ENCODE measurements at places on chromosomes 11 and 22.

- DNase-seq = no peak
These were observed 4.9 kb upstream of the TAGLN start for GRCh38 chr11:117194267-117194666.

GRCh38 chr22:36145881-36146280 lies 14.7 kb downstream of the APOL3 start:
- no peak for DNase-seq

- DNase-seq = peak; percentile 42
These were observed 9.0 kb downstream of the TUBA8 start for GRCh38 chr22:18119409-18120110.

- no peak for DNase-seq
These were observed 16.9 kb downstream of the MS4A6A start for GRCh38 chr11:60165951-60166350.

GRCh38 chr22:20131597-20131858 lies at the start of gene ZDHHC8:
Gene ZDHHC8, plus strand, starts transcription at chr22:20131804. Its CDS starts 144 bp downstream, at chr22:20131948.
- peak; percentile 40 for DNase-seq

GRCh38 chr22:27504360-27505253 lies 296.9 kb downstream of the MN1 start:
- no peak for DNase-seq

DNA sequence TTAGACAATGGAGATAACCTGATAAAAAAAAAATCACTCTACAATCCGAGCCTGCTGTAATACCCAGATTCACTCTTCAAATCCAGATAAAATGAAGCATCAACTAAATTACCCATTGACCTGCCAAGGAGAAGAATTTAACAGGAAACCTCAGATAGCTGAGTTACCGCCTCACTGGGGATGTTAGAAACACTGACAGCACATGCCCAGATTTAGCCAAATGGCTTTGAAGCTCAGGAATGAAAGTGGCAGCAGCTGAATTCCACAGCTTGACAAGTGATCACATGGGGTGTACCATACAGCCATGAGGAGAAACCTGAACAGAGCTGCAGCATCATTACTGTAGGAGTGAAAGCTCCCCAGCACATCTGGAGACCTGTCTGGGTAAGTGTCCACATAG lies 807.6 kb downstream of the DLG2 start:
- DNase-seq = no peak

DNA sequence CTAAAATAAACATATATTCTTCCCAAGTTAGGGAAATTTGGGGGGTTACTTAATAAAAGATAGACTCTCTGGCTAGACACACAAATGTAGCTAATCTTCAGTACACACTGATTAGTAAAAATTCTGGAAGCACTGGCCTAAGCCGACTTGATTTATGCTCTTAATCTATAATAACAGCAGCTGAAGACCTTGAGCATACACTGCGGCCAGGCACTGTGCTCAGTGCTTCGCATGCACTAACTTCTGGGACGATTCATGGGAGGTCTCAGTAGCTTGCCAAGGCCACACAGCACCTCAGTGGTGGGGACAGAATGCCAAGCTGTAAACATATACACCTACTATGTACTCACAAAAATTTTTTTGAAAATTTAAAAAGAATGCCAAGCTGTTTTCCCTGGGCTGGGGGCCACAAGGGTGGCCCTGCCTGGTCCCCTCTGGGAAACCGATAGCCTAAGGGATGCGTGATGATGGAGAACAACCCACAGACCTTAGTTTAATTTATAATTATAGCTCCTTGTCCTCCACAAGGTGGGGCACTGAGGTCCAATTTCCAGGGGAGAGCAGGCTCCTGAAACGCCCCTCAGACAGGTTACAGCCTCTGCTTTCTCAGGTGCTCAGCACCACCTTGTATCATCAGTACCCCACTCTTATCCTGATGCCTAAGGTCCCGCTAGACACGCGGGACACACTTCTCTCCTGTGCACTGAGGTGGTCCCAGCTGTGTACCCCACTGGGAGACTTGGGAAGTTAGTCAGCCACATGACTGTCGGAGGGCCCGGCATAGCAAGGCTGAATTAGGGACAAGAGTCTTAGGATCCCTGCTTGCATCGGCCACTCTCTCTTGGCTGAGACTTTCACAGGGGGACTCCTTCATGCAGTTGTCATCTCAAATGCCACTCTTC lies 20.1 kb downstream of the SERPIND1 start:
- no peak for DNase-seq

DNA sequence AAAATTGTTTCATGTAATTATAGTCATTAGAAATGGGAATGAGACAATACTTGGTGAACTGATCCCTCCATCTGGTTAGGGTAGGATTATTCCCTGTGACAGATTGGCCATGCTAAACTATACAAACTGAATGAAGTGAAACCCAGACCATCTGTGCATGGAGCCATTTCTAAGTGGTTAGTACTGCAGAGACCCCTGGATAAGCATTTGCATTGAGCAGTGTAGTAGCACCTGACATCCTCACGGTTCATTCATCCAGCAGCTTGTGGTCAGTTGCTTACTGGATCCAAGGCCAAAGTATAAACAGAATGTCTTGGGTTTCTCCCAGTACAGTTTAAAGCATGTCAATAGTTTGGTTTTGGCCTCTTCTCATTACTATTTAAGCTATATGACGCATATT lies 93.8 kb upstream of the ARHGAP42 start:
- no peak for DNase-seq

GRCh38 chr11:32905028-32905667 lies 12.5 kb downstream of the QSER1 start:
- no peak for DNase-seq

DNA sequence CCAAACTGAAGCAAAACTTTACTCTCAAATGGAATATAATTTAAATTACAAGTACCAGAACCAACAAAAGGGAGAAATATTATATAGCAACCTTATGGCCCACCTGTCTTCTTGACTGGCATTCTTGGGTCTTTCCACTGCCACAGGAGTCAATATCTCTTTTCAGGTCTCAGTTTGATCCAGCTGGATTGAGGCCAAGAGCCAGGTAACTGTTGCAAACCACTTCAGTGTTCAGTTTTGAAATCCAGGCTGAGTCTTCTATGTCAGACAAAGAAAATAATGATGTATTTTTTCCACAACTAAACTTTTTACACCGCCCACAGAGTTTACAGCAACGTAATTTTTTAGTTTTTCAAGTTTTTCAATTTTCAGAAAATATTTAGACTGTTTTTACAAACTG lies 648 bp downstream of the DLG2 start:
- DNase-seq = no peak

GRCh38 chr11:116694815-116695590 lies 77.8 kb downstream of the BUD13 start:
- DNase-seq = no peak

DNA sequence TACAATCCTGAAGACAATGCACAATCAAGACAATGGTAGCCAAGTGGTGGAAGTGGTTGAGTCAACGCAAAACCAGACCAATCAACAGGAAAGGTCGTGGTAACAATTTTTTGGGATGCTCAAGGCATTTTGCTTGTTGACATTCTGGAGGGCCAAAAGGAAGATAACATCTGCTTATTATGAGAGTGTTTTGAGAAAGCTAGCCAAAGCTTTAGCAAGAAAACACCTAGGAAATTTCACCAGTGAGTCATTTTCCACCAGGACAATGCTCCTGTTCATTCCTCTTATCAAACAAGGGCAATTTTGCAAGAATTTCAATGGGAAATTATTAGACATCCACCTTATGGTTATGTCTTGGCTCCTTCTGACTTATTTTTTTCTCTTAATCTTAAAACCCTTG lies 1932.2 kb upstream of the RAG2 start:
- no peak for DNase-seq

DNA sequence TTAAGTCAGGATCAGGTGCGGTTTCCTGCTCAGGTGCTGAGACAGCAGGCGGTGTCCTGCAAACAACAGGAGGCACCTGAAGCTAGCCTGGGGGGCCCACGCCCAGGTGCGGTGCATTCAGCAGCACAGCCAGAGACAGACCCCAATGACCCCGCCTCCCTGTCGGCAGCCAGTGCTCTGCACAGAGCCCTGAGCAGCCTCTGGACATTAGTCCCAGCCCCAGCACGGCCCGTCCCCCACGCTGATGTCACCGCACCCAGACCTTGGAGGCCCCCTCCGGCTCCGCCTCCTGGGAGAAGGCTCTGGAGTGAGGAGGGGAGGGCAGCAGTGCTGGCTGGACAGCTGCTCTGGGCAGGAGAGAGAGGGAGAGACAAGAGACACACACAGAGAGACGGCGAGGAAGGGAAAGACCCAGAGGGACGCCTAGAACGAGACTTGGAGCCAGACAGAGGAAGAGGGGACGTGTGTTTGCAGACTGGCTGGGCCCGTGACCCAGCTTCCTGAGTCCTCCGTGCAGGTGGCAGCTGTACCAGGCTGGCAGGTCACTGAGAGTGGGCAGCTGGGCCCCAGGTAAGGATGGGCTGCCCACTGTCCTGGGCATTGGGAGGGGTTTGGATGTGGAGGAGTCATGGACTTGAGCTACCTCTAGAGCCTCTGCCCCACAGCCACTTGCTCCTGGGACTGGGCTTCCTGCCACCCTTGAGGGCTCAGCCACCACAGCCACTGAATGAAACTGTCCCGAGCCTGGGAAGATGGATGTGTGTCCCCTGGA lies at the start of gene MYO7A:
Gene MYO7A, plus strand, starts transcription at position 327 of the 772 bp plus-strand sequence. CDS start 2,389 bp downstream, outside the sequence.
- no peak for DNase-seq

DNA sequence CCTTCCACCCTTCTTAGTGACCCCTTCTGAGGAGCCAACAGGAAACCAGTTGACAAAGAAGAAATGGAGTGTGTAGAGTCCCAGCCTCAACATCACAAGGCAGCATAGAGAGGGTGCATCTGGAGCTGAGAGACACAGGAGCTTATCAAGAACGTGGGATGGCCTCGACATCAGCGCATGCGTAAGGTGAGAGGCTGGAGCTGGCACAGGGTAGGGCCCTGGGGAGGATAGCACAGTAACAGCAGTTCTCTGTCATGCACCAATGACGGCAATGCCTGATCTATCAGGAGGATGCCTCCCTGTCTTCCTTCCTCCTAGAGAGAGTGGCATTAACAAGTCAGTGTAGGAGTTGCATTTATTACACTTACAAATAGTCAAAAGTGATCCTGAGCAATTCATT lies 426.1 kb downstream of the NTM start:
- no peak for DNase-seq

GRCh38 chr11:75802913-75803820 lies 11.8 kb upstream of the UVRAG start:
- peak; percentile 85 for DNase-seq

GRCh38 chr22:23150762-23151161 lies 5.5 kb downstream of the RAB36 start:
- DNase-seq = no peak

- no peak for DNase-seq
These were observed 166.0 kb downstream of the TENM4 start for GRCh38 chr11:79274636-79275331.

DNA sequence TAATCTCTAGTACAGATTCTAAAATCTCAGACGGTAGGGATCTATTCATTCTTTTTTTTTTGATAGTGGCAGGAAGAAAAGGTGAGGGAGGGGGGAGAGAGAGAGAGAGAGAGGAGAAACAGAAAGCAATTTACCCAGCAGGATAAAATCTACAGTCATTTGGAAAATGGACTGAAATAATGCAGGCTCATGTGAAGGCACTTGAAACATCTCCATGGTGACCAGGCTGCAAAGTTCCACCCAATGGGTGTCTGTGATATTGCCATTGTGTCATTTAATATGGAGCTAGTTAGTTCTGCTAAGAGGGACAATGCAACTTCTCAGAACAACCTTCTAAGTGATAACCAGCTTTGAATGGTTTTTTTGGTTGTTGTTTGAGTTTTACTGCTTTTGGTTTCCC lies 165.2 kb upstream of the RAG2 start:
- peak; percentile 15 for DNase-seq

DNA sequence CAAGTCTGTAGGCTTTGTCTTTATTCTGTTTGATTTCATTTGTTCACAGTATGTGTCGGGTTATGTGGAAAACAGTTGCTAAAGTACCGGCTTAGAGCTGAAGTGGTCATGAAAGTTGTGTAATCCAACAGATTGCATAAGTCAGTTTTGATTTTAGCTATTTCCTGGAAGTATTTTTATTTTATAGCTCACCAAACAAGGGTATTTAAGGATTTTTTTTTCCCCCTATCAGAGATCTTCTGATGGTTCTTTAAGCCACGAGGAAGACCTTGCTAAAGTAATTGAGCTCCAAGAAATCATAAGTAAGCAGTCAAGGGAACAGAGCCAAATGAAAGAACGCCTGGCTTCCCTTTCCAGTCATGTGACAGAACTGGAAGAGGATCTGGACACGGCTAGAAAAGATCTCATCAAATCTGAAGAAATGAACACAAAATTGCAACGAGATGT lies 55.9 kb downstream of the PPFIA1 start:
- DNase-seq = peak; percentile 85
